Renal cortical epithelial cell (primary cell): ENCODE measurements at places on chromosomes 1 and 21. TPM values are rescaled to one million over a fixed set of nuclear protein-coding genes. Genes with fewer than 3 reads are reported as not detected.
A peak's percentile ranks its signal among the peaks of the same experiment; 100 is the strongest.

MROH7 gene
- not detected in 2 replicates for total RNA-seq

CNR2 gene
- total RNA-seq = not detected in 2 replicates

DNA sequence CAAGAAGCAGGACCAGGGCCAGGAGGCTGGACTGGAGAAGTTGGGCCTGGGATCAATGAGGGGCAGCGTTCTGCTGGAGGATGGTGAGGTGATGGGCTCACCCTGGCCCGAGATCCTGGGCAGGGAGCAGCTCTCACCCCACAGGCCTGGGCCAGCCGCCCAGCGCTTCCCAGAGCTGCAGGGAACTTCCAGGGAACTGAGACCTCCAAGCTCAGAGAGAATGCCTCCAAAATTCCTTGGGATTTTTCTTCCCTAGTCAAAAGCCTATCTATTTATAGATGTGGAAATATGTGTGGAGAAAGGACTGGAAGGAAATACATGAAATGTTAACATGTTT is 121.2 kb downstream of the SPSB1 start:
- no peak for DNase-seq

DNA sequence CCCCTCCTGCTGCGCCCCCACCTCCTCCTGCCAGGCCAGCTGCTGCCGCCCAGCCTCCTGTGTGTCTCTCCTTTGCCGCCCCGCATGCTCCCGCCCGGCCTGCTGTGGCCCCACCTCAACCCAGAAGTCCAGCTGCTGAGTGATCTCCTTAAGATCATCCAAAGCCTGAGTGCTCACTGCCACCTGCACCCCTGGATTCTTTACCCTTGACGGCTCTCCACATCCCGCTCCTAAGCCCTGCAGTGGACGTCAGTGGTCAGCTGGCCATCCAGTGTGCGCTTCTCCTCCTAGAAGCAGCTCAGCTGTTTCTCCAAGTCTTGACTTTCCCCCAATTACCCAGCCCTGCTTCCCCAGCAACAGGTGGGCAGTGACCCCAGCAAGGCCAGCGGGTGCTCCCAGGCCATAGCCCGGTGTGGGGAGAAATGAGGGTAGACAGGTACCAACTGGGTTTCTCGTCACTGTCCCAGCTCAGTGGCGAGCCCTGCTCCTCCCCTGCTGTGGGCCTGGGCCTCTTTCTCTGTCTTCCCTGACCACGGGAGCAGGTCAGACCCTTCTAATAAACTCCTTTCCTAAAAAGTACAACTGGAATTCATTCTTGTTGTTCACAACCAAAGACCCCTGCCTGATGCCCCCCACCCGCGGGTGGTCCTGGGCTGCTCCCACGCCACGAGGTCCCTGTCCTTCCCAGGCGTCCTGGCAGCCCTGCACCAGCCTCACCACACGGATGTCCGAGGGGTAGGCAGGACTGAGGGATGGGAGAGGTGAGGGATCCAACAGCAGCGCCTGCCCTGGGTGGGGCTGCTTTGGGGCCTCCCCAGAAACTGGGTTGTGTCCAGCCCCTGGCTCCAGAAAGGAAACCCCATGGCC is 1.4 kb downstream of the KRTAP10-7 start:
- DNase-seq = no peak

GRCh38 chr21:44267655-44268142 is 6.0 kb upstream of the DNMT3L start:
- DNase-seq = no peak

DNA sequence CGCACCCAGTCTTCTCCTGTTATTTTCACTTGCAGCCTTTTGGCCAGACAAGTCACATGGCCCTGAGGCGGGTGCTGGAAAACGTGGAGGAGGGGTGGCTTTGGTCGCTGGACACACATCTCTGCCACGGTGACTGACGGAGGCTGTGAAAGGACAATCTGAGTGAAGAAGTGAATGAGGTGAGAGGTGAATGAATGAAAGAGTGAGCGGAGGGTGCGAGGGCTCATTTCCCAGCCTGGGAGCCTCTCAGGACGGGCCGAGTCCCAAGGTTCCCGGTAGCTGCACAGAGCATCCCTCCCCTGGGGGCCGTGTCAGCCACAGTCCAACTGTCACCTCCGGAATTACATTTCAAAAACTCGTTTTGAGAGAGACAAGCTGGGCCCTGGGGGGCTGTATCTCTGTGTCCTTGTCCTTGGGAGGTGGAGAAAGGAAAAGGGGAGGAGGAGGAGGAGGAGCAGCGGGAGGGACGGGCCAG is 89.6 kb downstream of the UBIAD1 start:
- no peak for DNase-seq

- no peak for DNase-seq
These were observed 43.0 kb downstream of the ATF3 start for GRCh38 chr1:212651521-212651920.

GRCh38 chr1:68459796-68460195 is 10.0 kb upstream of the RPE65 start:
- peak; percentile 60 for DNase-seq

DNA sequence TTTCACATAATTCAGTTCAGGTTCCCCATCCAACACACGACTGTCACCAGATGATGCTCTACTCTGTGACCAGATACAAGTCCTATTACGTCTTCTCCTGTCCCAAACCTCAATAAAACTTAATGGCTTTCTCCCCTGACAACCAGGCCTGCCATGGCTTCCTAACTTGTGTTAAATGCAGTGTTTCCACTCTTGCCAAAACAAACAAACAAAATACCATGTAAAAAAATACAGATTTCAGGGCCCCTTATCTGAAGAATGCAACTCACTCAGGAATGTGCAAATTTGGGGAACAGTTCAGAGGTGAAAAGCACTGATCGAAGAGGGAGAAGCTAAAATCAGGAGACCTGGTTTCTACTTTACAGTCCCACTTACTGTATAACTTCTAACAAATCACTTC is 863 bp upstream of the NUF2 start:
- DNase-seq = peak; percentile 5

DNA sequence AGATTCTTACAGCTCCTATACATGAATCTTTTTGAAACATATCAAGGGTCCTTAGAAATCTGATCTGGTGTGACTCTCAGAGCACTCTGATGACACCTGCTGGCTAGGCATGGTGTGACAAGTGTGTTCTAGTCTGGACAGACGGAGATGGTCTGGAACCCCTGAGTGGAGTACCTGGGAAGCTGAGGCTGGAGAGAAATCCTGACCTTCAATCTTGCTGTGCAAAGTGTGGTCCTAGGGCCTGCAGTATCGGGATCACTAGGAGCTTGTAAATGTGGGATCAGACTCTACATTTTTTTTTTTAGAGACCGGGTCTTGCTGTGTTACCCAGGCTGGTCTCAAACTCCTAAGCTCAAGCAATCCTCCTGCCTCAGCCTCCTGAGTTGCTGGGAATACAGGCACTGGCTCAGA is 78.6 kb upstream of the SOD1 start:
- DNase-seq = peak; percentile 57
